Skeletal muscle cell (primary cell): ENCODE measurements at places on chromosomes 1 and 21.

DNA sequence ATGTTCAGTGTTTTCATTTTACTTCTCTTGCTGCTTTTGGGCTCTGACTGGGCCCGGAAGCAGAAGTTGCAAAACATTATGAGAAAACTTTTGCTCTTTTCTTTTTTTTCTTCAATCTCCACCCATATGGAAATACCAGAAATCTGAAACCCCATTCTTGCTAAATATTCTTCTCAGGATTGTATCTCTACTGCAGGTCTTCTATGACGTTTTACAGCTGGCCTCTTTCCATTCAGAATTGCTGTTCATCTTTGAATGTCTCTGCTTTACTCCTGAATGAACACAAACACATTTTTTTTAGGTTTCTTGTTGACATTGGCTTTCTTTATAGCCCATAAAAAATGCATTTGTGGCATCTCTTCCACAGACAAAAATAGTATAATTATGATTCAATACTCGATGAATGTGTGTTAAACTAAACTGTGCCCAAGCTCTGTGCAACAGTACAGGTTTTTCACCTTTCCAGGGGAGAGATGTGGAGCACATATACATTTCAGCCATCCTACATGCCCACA lies 18.8 kb downstream of the PTPRC start:
- peak; percentile 90 for DNase-seq

DNA sequence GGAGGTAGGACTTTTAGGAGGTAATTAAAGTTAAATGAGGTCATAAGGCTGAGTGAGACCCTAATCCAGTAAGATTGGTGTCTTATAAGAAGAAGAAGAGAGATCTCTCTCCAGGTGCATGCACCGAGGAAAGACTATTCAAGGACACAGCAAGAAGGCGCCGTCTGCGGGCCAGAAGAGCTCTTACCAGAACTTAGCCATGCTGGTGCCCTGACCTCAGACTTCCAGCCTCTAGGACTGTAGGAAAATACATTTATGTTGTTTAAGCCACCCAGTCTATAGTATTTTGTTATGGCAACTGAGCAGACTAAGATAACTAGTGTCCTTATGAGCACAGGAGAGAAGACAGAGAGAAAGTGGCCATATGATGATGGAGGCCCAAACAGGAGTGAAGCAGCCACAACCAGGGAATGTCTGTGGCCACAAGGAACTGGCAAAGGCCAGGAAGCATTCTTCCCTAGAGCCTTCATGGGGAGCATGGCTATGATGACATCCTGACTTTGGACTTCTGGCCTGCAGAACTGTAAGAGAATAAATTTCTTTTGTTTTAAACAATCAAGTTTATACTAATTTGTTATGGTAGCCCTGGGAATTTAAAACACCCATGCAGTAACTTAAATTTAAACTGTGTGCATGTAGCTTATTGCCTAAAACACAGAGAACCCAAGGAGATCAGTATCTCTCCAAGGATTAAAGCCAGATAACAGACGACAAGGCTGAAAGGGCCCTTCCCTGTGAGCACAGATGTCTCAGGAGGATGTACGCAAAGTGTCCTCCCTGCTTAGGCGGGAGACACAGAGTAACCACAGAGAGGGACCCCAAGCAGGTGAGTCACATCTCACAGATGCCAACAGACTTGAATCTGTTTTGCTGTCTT lies 9.9 kb upstream of the CD58 start:
- no peak for DNase-seq

- DNase-seq: no peak
Measured at GRCh38 chr1:16212251-16212961, at the start of gene ARHGEF19. ARHGEF19 (minus strand) TSS chr1:16212652; CDS start chr1:16209054, 3,598 bp downstream.

DNA sequence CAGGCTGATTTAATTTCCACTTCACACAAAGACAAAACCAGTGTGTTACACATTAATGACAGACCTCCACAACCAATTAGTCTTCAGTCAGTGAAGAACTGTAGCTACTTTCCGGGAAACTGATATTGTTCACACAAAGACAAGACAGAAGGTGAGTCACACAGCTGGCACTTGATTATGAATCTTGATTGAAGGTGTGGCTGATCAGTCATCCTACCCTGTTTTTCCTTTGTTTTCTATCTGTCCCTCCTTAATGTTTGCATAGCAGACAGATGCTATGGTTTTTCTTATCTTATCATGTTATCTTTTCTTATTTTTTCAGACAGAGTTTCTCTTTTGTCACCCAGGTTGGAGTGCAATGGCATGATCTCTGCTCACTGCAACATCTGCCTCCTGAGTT lies 185.1 kb upstream of the GREM2 start:
- DNase-seq: no peak

GRCh38 chr1:170660281-170660713 lies 3.6 kb upstream of the PRRX1 start:
- no peak for DNase-seq

DNA sequence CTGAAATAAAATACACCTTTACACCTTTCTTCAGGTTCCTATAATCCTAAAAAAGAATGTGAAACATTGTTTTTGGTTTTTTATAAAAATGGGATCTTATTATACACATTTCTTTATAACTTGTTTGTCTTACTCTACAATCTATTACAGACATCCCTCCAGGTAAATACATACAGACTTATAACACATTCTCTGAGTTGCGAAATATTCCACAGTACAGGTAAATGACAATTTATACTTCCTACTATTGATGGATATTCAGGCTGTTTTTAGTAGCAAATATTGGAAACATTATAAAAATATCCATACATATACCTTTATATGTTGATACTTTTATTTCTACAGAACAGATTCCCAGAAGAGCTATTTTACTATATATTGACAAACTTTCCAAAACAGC lies 20.3 kb downstream of the PIK3R3 start:
- DNase-seq: no peak

DNA sequence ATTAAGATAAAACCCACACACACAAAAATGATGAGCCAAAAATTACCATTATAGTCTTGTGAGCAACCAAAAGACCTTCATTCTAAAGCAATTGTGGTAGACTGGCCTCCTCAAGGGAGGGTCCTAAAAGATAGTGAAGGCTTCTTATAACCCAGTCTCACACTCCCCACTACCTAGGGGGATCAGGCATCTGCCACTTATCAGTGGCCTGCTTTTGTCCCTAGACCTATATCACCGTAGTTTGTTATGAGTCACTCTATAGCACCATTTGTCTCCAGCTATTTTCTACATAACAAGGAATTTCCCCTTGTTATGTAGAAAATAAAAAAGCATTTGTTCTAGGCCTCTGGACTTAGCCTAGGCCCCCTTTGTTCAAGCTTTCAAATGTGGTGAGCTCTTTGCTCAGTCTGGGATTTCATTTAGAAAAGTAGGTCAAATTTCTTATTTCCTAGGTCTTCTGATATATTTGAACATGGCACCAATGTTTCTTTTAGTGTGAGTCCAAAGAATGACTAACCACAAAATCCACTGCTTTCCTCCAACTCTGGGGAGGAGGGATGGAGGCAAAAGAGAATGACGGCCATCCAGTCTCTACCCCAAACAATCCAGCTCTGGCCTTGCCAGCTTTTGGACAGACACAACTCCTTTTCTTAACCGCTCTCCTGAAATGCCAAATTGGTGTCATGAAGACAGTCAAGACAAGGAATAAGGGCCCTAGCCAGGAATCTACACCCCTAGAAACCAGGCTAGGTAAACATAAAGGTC lies 8.9 kb downstream of the ADAR start:
- DNase-seq: no peak
